ENCODE measurements at places on chromosomes 12 and 14. TPM values are rescaled to one million over a fixed set of nuclear protein-coding genes. Genes with fewer than 3 reads are reported as not detected.
A peak's percentile ranks its signal among the peaks of the same experiment; 100 is the strongest.

- H3K36me3 ChIP-seq = no peaks in the 10 kb centered on the region
- H3K27me3 ChIP-seq = no peaks in the 10 kb centered on the region
- H3K4me3 ChIP-seq = peak overlapping the region; percentile 35
- no peak for DNase-seq
- H3K4me1 ChIP-seq = peaks cover 2% of the 10 kb centered on the region
- H3K27ac ChIP-seq = peak overlapping the region; percentile 87
Measured at GRCh38 chr12:119180380-119181040, 1.8 kb downstream of the HSPB8 start.

- H3K4me3 ChIP-seq = no peak overlapping the region
- no peak for DNase-seq
- H3K27me3 ChIP-seq = no peaks in the 10 kb centered on the region
- no peaks in the 10 kb centered on the region for H3K36me3 ChIP-seq
- no peaks in the 10 kb centered on the region for H3K4me1 ChIP-seq
Measured at GRCh38 chr14:54106661-54107377, 150.2 kb upstream of the BMP4 start.

DNA sequence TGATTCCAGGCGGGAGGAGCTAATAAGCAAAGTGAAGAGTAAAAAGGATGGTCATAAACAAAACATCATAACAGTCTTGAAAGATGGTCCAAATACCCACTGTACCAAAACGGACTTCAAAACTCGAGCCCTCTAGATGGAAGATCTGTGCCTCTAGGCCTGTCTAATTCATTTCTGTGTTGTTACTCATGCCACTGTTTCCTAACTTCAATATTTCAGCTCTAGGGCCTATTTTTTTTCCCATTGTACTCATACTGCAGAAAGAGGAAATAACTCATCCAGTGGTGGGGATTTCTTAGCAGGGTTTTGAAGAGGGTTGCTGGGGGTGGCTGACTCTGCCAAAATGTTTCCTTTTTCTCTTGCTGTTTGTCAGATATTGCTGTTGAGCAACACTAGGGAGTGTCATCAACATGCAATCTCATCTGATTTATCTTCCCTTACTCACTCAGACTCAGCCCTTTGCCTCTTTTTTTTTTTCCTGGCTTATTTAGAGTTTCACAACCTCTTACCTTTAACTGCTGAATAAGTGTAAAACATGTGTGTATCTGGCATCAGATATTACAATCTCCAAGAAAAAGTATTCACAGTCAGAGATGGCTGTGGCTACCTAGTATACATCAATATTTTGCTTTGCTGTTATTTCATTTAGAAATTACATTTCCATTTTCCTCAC lies 189.6 kb downstream of the DUSP6 start:
- no peak overlapping the region for H3K27ac ChIP-seq
- peak; percentile 18 for DNase-seq
- H3K27me3 ChIP-seq = no peaks in the 10 kb centered on the region
- H3K4me1 ChIP-seq = no peaks in the 10 kb centered on the region

- H3K27me3 ChIP-seq = no peaks in the 10 kb centered on the region
- H3K4me3 ChIP-seq = no peak overlapping the region
- no peaks in the 10 kb centered on the region for H3K4me1 ChIP-seq
- no peak overlapping the region for H3K27ac ChIP-seq
Measured at GRCh38 chr12:9333161-9333560, 125.0 kb upstream of the PZP start.

GRCh38 chr12:50507930-50508329 lies 3.1 kb downstream of the DIP2B start:
- H3K4me3 ChIP-seq = no peak overlapping the region
- H3K27me3 ChIP-seq = no peaks in the 10 kb centered on the region
- H3K4me1 ChIP-seq = peaks cover 5% of the 10 kb centered on the region
- no peaks in the 10 kb centered on the region for H3K36me3 ChIP-seq

DNA sequence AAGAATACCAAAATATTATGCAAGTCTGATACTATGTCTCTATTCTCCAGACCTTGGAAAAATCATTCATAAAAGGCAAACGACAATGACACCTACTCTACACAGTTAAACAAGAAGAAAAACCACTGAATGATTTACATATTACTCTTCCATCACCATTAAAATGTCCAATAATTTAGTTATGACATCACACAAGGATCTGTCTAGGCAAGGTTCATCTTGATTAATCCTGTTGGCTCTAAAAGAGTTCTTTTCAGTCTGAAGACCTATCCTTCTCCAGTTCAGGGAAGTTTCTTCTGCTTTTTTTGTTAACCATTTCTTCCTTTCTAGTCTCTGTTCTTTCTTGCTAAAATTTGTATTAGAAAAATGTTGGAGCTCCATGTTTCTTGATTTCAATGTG lies 64.0 kb downstream of the OSBPL8 start:
- no peak overlapping the region for H3K27ac ChIP-seq
- no peaks in the 10 kb centered on the region for H3K4me1 ChIP-seq
- DNase-seq = no peak
- H3K4me3 ChIP-seq = no peak overlapping the region

GRCh38 chr14:68577802-68578541 lies 214.9 kb downstream of the ZFP36L1 start:
- no peaks in the 10 kb centered on the region for H3K36me3 ChIP-seq
- no peaks in the 10 kb centered on the region for H3K4me1 ChIP-seq
- peak; percentile 35 for DNase-seq
- no peaks in the 10 kb centered on the region for H3K27me3 ChIP-seq
- H3K4me3 ChIP-seq = no peak overlapping the region

- no peaks in the 10 kb centered on the region for H3K27me3 ChIP-seq
- H3K4me1 ChIP-seq = no peaks in the 10 kb centered on the region
- H3K36me3 ChIP-seq = no peaks in the 10 kb centered on the region
- DNase-seq = no peak
Measured at GRCh38 chr12:128804762-128805161, 19.0 kb downstream of the SLC15A4 start.

DNA sequence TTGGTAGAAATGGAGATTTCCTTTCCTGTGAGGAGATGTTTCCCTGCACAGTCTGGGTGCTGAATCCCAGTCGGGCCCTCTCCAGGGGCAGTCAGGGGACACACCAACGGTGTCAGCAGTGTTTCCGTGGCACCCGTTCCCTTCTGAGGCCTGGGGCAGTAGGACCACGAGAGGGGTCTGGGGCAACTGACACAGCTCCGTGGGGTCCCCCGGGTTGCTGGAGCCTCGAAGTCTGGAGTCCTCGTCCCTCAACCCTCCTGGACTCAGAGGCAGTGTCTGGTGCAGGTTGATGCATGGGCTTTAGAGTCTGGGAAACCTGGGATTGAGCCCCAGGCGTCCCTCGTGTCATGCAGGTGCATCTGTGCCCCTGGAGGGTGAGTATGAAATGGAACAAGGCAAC lies 327.3 kb downstream of the ADGRD1 start:
- DNase-seq = no peak
- H3K27me3 ChIP-seq = no peaks in the 10 kb centered on the region
- no peaks in the 10 kb centered on the region for H3K4me1 ChIP-seq
- no peaks in the 10 kb centered on the region for H3K36me3 ChIP-seq
- H3K4me3 ChIP-seq = no peak overlapping the region
- no peak overlapping the region for H3K27ac ChIP-seq

DNA sequence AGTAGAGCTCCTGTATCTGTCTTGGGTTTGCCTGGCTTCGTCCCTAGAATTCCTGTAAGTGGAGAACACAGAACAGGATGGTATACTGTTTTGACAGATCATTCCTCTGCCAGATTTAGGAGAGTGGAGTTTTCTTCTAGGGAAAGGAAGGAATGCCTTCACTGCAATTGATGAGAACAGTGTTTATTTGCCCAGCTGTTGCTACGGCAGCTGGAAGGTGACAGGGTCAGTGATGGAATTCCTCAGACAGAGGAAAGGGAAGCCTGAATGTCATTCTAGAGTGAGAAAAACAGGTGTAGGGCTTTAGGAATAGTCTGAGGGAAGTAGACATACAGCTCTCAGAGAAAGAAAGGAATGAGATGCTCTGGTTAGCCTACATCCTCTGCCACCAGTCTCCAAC lies 11.7 kb downstream of the CSRNP2 start:
- H3K27ac ChIP-seq = no peak overlapping the region
- H3K36me3 ChIP-seq = peaks cover 10% of the 10 kb centered on the region
- no peak for DNase-seq
- H3K27me3 ChIP-seq = no peaks in the 10 kb centered on the region
- no peak overlapping the region for H3K4me3 ChIP-seq

Gene DGLUCY
- 148 TPM for total RNA-seq

GRCh38 chr12:110135806-110136205 lies 11.6 kb downstream of the IFT81 start:
- no peaks in the 10 kb centered on the region for H3K27me3 ChIP-seq
- DNase-seq = no peak
- no peaks in the 10 kb centered on the region for H3K36me3 ChIP-seq
- H3K27ac ChIP-seq = no peak overlapping the region

Gene ERBB3
- total RNA-seq = 117 TPM

GRCh38 chr12:56206452-56207166 lies 15.1 kb downstream of the RNF41 start:
- no peak overlapping the region for H3K4me3 ChIP-seq
- H3K27ac ChIP-seq = peak overlapping the region; percentile 11
- H3K27me3 ChIP-seq = no peaks in the 10 kb centered on the region
- H3K36me3 ChIP-seq = peaks cover 18% of the 10 kb centered on the region
- DNase-seq = peak; percentile 53
- H3K4me1 ChIP-seq = no peaks in the 10 kb centered on the region

GRCh38 chr14:37203423-37203822 lies 5.7 kb downstream of the MIPOL1 start:
- H3K4me1 ChIP-seq = no peaks in the 10 kb centered on the region
- H3K36me3 ChIP-seq = no peaks in the 10 kb centered on the region
- H3K4me3 ChIP-seq = no peak overlapping the region

DNA sequence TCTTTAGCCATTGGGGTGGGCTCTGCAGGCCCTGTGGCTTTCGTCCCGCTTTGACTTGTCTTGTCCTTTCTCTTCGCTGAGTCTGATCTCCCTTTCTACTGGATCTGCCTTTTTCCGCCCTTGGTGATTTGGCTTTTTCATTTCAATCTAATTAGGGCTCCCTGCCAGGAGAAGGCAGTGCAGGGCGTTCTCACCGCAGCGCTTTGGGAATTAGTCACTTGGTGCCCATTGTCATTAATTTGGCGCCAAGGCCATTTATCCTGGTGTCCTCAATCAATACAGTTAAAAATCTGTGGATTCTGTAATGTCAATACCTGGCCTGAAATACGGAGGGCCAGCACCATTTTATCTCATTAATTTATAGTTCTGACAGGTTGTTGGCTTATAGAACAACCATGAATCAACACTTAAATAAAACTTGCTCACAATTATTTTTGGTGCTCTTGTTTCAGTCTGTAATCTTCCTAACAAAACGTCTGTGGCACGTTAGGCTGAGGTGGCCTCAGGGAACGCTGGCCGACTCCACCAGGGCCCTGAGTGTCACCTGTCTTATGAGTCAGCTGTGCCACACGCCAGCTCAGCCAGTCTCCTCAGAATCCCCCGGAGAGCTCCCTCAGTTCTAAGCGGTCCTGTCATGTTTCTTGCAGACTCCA lies 115.7 kb downstream of the BEGAIN start:
- H3K4me3 ChIP-seq = no peak overlapping the region
- H3K4me1 ChIP-seq = no peaks in the 10 kb centered on the region
- no peaks in the 10 kb centered on the region for H3K36me3 ChIP-seq
- no peak for DNase-seq
- no peak overlapping the region for H3K27ac ChIP-seq

GRCh38 chr12:110957652-110958051 lies 37.3 kb upstream of the MYL2 start:
- no peaks in the 10 kb centered on the region for H3K27me3 ChIP-seq
- no peaks in the 10 kb centered on the region for H3K36me3 ChIP-seq
- no peak overlapping the region for H3K27ac ChIP-seq
- no peaks in the 10 kb centered on the region for H3K4me1 ChIP-seq

- no peak overlapping the region for H3K27ac ChIP-seq
- DNase-seq = no peak
- no peaks in the 10 kb centered on the region for H3K27me3 ChIP-seq
- no peaks in the 10 kb centered on the region for H3K4me1 ChIP-seq
- H3K36me3 ChIP-seq = no peaks in the 10 kb centered on the region
- no peak overlapping the region for H3K4me3 ChIP-seq
Measured at GRCh38 chr12:700016-700415, 36.8 kb upstream of the NINJ2 start.

GRCh38 chr14:104157016-104157928 lies 18.9 kb downstream of the KIF26A start:
- DNase-seq = no peak
- no peaks in the 10 kb centered on the region for H3K4me1 ChIP-seq
- no peak overlapping the region for H3K27ac ChIP-seq
- no peaks in the 10 kb centered on the region for H3K36me3 ChIP-seq
- H3K4me3 ChIP-seq = no peak overlapping the region
- no peaks in the 10 kb centered on the region for H3K27me3 ChIP-seq

Gene TRPV4
- total RNA-seq = 8.0 TPM

DNA sequence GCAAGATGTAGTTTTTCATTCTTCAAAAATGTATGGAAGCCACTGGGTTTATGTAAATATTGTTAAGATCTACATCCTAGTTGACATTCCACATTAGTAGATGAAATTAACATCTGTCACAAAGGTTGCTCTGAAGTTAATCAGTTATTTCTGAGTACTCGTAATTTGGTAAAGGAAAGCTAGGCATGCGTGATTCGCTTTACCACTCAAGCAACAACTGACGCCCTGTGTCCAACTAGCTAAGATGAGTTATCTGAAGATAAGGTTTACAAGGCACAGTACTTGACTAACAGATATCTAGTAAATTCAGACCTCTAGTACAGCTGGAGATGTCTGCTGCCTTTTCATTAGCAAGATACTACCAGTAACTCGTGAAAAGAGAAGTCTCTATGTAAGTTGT lies 14.1 kb downstream of the PRKD1 start:
- H3K27ac ChIP-seq = no peak overlapping the region
- peaks cover 6% of the 10 kb centered on the region for H3K4me1 ChIP-seq
- no peak overlapping the region for H3K4me3 ChIP-seq
- no peaks in the 10 kb centered on the region for H3K36me3 ChIP-seq
- no peaks in the 10 kb centered on the region for H3K27me3 ChIP-seq
- no peak for DNase-seq

- no peak overlapping the region for H3K27ac ChIP-seq
- no peaks in the 10 kb centered on the region for H3K4me1 ChIP-seq
- DNase-seq = peak; percentile 20
- no peaks in the 10 kb centered on the region for H3K27me3 ChIP-seq
- H3K36me3 ChIP-seq = no peaks in the 10 kb centered on the region
- H3K4me3 ChIP-seq = no peak overlapping the region
Measured at GRCh38 chr12:71780237-71780822, 25.7 kb downstream of the RAB21 start.

GRCh38 chr12:127509066-127509778 lies 757.7 kb upstream of the TMEM132C start:
- no peak overlapping the region for H3K4me3 ChIP-seq
- no peak overlapping the region for H3K27ac ChIP-seq
- no peaks in the 10 kb centered on the region for H3K4me1 ChIP-seq
- no peaks in the 10 kb centered on the region for H3K27me3 ChIP-seq
- no peaks in the 10 kb centered on the region for H3K36me3 ChIP-seq

Gene HOXC13
- 0.34 TPM for total RNA-seq

Gene SPRING1
- 12.9 TPM for total RNA-seq
